Body of pancreas (tissue), 4 donors: ENCODE measurements at places on chromosomes 5 and 9.

DNA sequence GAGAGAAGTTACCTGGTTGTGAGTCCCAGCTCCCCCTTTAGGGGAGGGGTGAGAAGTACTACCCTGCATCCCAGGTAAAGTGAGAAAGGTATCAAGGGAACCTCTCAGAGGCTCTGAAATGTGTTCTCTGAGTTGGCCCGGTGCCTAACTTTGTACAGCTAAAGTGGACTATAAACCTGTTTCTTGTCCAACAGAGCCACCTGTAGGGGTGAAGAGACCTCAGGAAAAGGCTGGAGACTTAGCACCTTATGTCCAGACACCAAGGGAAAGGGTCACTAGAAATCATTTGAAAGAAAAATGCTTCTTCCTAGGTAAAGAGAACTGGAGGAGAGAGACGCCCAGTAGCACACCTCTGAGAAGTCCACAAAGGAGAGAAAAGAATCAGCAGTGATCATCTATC is 108.3 kb upstream of the KIF2A start:
- no peak for DNase-seq
- no peak overlapping the region for H3K27ac ChIP-seq
- H3K4me3 ChIP-seq: no peak overlapping the region
- no peaks in the 10 kb centered on the region for H3K27me3 ChIP-seq
- no peaks in the 10 kb centered on the region for H3K36me3 ChIP-seq
- H3K4me1 ChIP-seq: no peaks in the 10 kb centered on the region

- no peak for DNase-seq
- H3K36me3 ChIP-seq: no peaks in the 10 kb centered on the region
- no peaks in the 10 kb centered on the region for H3K27me3 ChIP-seq
- H3K4me3 ChIP-seq: no peak overlapping the region
- no peaks in the 10 kb centered on the region for H3K4me1 ChIP-seq
Observed at GRCh38 chr9:91992461-91993041, 42.5 kb upstream of the ROR2 start.

- H3K27ac ChIP-seq: peak overlapping the region; percentile 35
- peaks cover 14% of the 10 kb centered on the region for H3K4me1 ChIP-seq
- no peak overlapping the region for H3K4me3 ChIP-seq
- peak; percentile 6 for DNase-seq
Observed at GRCh38 chr9:73039271-73040263, 86.7 kb upstream of the ALDH1A1 start.

DNA sequence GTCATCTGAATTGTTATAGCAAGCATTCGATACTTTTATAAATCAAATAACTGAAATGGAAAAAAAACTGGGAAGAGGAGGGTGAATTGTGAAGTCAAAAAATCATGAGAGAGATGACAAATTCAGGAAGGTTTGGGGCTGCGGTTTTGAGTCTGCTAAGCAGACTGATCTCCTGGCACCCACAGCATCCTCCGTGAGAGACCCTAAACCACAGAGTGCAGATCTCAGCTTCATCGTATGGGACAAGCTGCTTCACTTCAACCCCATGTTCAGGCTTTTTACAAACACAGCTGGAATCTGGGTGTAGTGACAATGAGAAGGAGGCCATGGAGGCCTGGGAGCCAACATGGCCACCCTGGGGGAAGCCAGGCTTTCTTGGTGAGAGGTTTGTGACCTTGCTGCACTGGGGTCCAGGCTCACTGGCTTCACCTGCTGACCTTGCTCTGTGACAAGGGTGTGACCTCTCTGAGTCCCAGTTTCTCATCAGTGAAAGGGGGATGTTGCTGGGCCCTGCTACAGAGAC is 19.4 kb downstream of the USP20 start:
- no peak overlapping the region for H3K4me3 ChIP-seq
- no peak for DNase-seq
- no peaks in the 10 kb centered on the region for H3K4me1 ChIP-seq
- H3K36me3 ChIP-seq: peaks cover 19% of the 10 kb centered on the region

- DNase-seq: no peak
- H3K27ac ChIP-seq: no peak overlapping the region
- no peaks in the 10 kb centered on the region for H3K27me3 ChIP-seq
- H3K36me3 ChIP-seq: no peaks in the 10 kb centered on the region
- no peaks in the 10 kb centered on the region for H3K4me1 ChIP-seq
Observed at GRCh38 chr5:111929867-111930266, 172.9 kb upstream of the NREP start.

DNA sequence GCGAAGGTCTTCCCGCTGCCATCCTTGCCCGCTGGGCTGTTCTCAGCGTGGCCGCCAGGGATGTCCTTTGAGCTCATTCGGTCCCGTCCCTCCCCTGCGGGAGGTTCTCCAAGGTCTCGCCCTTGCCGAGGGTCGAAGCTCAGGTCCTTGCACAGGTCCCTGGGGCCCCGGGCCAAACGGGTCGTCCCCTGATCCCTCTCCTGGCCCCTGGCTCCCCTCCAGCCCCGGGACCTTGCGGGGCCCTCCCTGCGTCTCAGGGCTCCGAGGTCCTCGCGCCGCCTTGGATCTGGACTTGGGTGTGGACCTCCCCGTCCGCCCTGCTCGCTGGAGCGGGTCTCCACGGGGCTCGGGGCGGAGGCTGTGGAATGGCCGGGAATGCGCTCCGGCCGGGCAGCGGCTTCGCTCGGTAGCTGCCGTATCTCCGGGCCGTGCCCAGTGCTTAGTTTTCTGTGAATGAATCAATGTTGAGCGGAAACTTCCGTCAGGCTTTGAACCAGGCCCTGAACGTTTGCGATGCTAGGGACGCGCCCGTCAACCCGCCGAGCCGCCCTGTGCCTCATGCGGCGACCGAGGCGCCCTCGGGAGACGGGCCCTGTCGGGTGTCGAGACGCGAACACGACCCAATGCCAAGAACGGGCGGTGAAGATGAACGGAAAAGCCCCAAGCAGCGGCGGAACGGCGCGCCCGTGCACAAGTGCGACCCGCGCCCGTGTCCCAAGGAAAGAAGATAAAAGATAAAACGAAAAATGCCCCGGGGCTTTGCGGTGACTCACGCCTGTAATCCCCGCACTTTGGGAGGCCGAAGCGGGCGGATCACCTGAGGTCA is 780 bp downstream of the RNU6ATAC start:
- no peak overlapping the region for H3K27ac ChIP-seq
- H3K4me1 ChIP-seq: no peaks in the 10 kb centered on the region
- no peaks in the 10 kb centered on the region for H3K36me3 ChIP-seq

DNA sequence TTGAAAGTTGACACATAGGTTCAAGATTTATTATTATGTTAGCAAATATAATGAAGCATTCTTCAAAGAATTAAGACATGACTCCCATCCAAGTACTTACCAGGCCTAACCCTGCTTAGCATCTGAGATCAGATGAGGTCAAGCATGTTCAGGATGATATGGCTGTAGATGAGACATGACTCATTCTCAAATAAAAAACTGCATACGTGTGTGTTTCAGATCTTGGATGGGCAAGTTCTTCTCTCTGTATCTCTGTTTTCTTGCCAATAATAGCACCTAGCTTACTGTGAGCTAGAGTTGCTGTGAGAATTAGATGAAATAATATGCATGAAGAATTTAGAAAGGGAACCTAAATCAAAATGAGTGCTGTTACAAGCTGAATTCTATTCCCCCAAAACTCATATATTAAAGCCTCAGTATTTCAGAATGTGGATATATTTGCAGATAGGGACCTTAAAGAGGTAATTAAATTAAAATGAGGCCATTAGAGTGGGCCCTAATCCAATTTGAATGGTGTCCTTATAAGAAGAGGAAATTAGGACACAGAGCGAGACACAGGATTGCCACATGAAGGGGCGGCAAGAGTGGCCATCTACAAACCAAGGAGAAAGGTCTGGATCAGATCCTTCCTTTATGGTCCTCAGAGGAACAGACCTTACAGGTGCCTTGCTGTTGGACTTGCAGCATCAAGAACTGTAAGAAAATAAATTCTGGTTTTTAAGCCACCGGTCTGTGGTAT is 146.2 kb downstream of the MARCHF11 start:
- DNase-seq: no peak
- H3K36me3 ChIP-seq: no peaks in the 10 kb centered on the region
- H3K27ac ChIP-seq: no peak overlapping the region
- no peak overlapping the region for H3K4me3 ChIP-seq
- H3K4me1 ChIP-seq: no peaks in the 10 kb centered on the region
- no peaks in the 10 kb centered on the region for H3K27me3 ChIP-seq

- H3K27ac ChIP-seq: no peak overlapping the region
- H3K36me3 ChIP-seq: no peaks in the 10 kb centered on the region
- H3K27me3 ChIP-seq: no peaks in the 10 kb centered on the region
- DNase-seq: no peak
Observed at GRCh38 chr5:142516732-142517131, 169.2 kb downstream of the FGF1 start.

DNA sequence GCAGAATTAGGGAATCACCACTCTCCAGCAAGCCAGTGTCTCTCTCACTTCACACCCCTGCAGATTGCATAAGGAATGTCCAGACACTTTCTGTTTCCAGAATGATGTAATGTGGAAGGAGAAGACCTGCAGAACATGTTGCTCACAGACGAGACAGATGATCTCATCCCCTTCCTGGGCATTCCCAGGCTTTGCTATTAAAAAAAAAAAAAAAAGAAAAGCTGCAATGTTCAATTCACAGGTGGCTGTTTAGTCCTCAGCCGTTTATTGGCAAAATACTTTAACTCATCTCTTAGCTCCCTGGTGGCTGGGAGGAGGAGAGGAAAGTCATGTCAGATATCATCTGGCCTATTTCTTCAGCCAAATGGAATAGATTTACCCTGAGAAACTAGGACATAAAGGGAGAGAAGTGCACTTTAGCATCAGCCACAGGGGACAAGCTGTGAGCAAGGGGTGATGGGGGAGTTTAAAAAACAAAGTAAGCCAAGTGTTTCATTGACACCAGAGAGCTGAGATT is 95.9 kb upstream of the TNC start:
- H3K36me3 ChIP-seq: no peaks in the 10 kb centered on the region
- no peak overlapping the region for H3K27ac ChIP-seq
- no peaks in the 10 kb centered on the region for H3K4me1 ChIP-seq
- no peaks in the 10 kb centered on the region for H3K27me3 ChIP-seq
- no peak overlapping the region for H3K4me3 ChIP-seq
- no peak for DNase-seq

GRCh38 chr5:139700711-139701055 is 52.5 kb downstream of the CXXC5 start:
- no peaks in the 10 kb centered on the region for H3K27me3 ChIP-seq
- DNase-seq: no peak

- H3K27me3 ChIP-seq: no peaks in the 10 kb centered on the region
- no peaks in the 10 kb centered on the region for H3K36me3 ChIP-seq
- H3K4me3 ChIP-seq: no peak overlapping the region
- peaks cover 4% of the 10 kb centered on the region for H3K4me1 ChIP-seq
- no peak for DNase-seq
- no peak overlapping the region for H3K27ac ChIP-seq
Observed at GRCh38 chr5:139769477-139769876, 26.1 kb upstream of the PSD2 start.

- no peak overlapping the region for H3K27ac ChIP-seq
- DNase-seq: no peak
- no peaks in the 10 kb centered on the region for H3K4me1 ChIP-seq
- no peak overlapping the region for H3K4me3 ChIP-seq
- no peaks in the 10 kb centered on the region for H3K27me3 ChIP-seq
- H3K36me3 ChIP-seq: no peaks in the 10 kb centered on the region
Observed at GRCh38 chr5:83672646-83673045, 48.0 kb downstream of the HAPLN1 start.

DNA sequence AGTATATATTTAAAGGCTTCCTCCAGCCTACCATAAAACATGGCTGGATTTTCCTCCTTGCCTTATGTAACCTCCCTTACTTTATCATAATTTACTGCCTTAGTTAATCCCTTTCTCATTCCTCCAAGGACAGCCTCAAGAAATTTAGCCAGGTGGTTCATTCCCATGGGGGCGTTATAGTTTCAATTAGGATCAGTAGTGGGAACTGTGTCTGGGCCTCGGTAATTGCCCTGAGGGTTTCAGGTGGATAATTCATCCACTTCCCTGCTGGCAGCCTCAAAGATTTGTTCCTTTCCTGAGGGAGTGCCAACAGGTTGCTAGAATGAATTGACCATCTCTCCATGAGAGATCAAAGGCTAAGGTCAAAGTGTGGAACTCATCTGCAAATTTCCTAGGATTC is 4.3 kb upstream of the GM2A start:
- no peak overlapping the region for H3K4me3 ChIP-seq
- H3K27me3 ChIP-seq: no peaks in the 10 kb centered on the region
- H3K36me3 ChIP-seq: no peaks in the 10 kb centered on the region
- peaks cover 32% of the 10 kb centered on the region for H3K4me1 ChIP-seq

GRCh38 chr5:131545845-131546244 is 89.2 kb downstream of the RAPGEF6 start:
- no peaks in the 10 kb centered on the region for H3K27me3 ChIP-seq
- no peaks in the 10 kb centered on the region for H3K4me1 ChIP-seq
- no peak for DNase-seq
- peaks cover 2% of the 10 kb centered on the region for H3K36me3 ChIP-seq
- H3K27ac ChIP-seq: no peak overlapping the region

GRCh38 chr5:68137511-68138140 is 77.9 kb upstream of the PIK3R1 start:
- no peak overlapping the region for H3K4me3 ChIP-seq
- H3K4me1 ChIP-seq: no peaks in the 10 kb centered on the region
- no peak overlapping the region for H3K27ac ChIP-seq

- no peak overlapping the region for H3K27ac ChIP-seq
- H3K4me1 ChIP-seq: no peaks in the 10 kb centered on the region
- DNase-seq: peak; percentile 18
- H3K27me3 ChIP-seq: no peaks in the 10 kb centered on the region
- H3K4me3 ChIP-seq: no peak overlapping the region
- no peaks in the 10 kb centered on the region for H3K36me3 ChIP-seq
Observed at GRCh38 chr9:73081979-73082657, 69.5 kb upstream of the ANXA1 start.

- no peaks in the 10 kb centered on the region for H3K36me3 ChIP-seq
- no peak for DNase-seq
- no peak overlapping the region for H3K4me3 ChIP-seq
- no peaks in the 10 kb centered on the region for H3K4me1 ChIP-seq
- no peaks in the 10 kb centered on the region for H3K27me3 ChIP-seq
Observed at GRCh38 chr5:121152411-121152810, 688.3 kb downstream of the PRR16 start.

DNA sequence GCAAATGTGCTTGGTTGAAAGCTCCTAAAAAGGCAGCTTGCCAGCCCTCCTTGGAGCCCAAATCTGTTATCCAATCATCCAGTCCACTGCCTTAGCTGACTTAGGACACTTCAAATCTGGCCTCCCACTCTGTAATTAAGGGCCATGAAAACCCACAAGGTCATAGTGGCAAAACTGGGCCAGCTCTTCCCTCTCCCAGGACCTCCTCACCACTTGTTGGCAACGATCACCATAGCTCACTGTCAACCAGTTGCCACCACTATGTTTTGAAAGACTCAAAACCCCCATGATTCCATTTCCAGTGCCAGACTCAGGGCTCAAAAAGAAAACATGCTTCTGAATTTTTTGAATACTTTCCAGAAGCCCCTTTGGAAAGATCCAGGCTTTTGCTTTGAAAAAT is 107.5 kb downstream of the NREP start:
- no peaks in the 10 kb centered on the region for H3K36me3 ChIP-seq
- H3K4me1 ChIP-seq: peaks cover under 1% of the 10 kb centered on the region
- no peak overlapping the region for H3K27ac ChIP-seq
- no peak overlapping the region for H3K4me3 ChIP-seq

- H3K36me3 ChIP-seq: no peaks in the 10 kb centered on the region
- no peak overlapping the region for H3K27ac ChIP-seq
- no peaks in the 10 kb centered on the region for H3K4me1 ChIP-seq
- DNase-seq: no peak
- H3K4me3 ChIP-seq: no peak overlapping the region
- no peaks in the 10 kb centered on the region for H3K27me3 ChIP-seq
Observed at GRCh38 chr9:122605691-122606090, 8.8 kb upstream of the OR1Q1 start.
